ENCODE measurements at places on chromosomes 13 and 19.
A peak's percentile ranks its signal among the peaks of the same experiment; 100 is the strongest.

DNA sequence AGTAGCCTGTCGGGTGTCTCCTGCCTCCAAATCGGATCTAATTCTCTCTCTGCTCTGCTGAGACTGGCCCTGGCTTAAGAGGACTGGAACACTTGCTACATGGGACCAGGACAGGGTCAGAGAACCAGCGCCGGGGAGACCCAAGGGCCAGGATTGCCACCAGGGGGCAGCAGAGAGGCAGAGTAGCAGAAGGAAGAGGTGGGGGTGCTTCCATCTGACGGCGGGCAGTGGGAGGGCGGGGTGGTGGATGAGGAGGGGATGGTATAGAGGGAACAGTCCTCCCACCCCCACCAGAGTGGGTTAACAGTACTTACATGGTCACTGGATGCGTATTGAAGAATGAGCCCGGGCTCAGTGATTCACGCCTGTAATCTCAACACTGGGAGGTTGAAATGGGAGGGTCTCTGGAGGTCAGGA is 11.9 kb downstream of the SELENOW start:
- no peak overlapping the region for H3K4me3 ChIP-seq
- peaks cover 7% of the 10 kb centered on the region for H3K27me3 ChIP-seq
- peak; percentile 61 for DNase-seq
- peaks cover 9% of the 10 kb centered on the region for H3K4me1 ChIP-seq
- no peaks in the 10 kb centered on the region for H3K36me3 ChIP-seq

DNA sequence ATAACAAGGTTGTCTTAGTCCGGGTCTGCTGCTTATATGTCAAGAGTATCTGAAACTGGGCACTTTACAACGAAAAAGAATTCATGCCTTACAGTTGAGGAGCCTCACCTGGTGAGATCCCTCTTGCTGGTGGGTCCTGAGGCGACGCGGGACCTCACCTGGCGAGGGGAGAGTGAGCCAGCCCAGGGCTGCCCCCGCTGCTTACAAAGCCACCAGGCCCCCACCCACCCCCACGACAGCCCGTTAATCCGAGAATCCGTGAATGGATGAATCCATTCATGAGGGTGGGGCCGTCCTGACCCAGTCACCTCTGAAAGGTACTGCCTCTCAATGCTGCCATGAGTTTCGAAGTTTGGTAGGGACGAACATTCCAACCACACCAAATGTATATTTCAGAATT is 54.0 kb upstream of the F7 start:
- H3K36me3 ChIP-seq = peaks cover 11% of the 10 kb centered on the region
- no peak for DNase-seq
- peaks cover 4% of the 10 kb centered on the region for H3K4me1 ChIP-seq

DNA sequence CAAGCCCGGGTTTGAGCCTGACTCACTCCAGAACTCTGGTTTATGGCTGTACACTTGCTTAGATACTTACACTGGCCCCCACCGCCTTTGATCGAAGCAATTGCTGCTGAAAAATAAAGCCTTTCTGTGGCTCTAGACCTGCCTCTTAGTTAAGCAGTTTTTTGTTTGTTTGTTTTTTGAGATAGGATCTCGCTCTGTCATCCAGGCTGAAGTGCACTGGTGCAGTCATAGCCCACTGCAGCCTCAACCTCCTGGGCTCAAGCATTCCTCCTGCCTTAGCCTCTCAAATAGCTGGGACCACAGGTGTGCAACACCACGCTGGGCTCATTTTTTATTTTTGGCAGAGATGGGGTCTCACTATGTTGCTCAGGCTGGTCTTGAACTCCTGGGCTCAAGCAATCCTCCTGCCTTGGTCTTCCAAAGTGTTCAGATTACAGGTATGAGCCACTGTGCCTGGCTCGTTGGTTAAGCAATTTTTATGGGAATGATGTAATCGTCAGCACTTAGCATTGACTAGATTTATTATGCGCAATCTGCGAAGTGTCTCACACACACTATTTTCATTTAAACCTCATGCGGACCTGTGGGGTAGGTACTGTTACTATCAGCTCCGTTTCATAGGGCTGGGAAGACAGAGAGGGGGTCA is 22.2 kb downstream of the PPP2R1A start:
- peaks cover 10% of the 10 kb centered on the region for H3K4me1 ChIP-seq
- H3K36me3 ChIP-seq = peaks cover 13% of the 10 kb centered on the region
- H3K4me3 ChIP-seq = no peak overlapping the region
- H3K27ac ChIP-seq = no peak overlapping the region
- H3K27me3 ChIP-seq = no peaks in the 10 kb centered on the region

- H3K36me3 ChIP-seq = peaks cover 13% of the 10 kb centered on the region
- peaks cover 27% of the 10 kb centered on the region for H3K4me1 ChIP-seq
- peak overlapping the region; percentile 59 for H3K4me3 ChIP-seq
- H3K27ac ChIP-seq = no peak overlapping the region
- H3K27me3 ChIP-seq = no peaks in the 10 kb centered on the region
- DNase-seq = no peak
Observed at GRCh38 chr19:3980353-3981251, 4.7 kb downstream of the EEF2 start.

DNA sequence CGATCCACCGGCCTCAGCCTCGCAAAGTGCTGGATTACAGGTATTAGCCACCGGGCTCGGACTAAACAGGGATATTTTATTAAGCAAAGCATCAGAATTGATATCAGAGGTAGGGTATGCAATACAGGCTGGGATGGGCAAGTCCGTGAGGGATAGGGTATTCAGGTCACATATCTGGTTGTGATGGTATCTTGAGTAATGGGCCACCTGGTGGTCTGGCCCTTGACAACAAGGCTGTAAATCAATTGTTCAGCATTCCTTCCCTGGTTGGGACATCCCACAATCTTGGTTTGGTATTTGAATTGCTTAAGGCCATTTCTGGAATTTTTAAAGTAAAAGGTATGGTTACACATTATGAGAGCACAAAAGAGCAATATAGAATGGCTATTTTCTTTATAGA is 1588.0 kb downstream of the SLITRK1 start:
- H3K4me1 ChIP-seq = no peaks in the 10 kb centered on the region
- no peak for DNase-seq

- H3K4me1 ChIP-seq = peaks cover 15% of the 10 kb centered on the region
- DNase-seq = no peak
Observed at GRCh38 chr19:41447732-41448332, 4.9 kb downstream of the ERICH4 start.

DNA sequence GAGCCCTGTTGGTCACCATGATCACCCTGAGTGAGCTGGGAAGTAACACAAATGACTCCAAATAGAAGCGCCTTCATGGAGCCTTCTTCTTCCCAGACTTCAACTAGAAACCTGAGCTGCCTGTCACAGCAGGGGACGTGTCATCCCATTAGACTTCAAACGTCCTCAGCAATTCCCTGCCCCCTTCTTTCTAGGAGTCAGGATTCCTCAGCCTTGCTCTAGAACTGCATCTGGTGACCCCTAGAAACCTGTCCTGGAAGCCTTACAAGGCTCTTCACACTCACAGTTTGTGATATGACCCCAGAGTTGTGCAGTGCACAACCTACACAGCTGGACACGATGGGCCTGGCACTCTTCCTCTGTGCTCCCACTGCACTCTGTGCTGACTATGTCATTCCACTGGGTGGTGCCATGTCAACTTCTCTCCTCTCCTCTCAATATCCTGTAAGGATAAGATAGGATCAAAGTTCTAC is 23.6 kb upstream of the TTYH1 start:
- no peak for DNase-seq
- no peak overlapping the region for H3K27ac ChIP-seq
- peaks cover 53% of the 10 kb centered on the region for H3K4me1 ChIP-seq
- no peak overlapping the region for H3K4me3 ChIP-seq

GRCh38 chr19:13151605-13152355 is 1.6 kb downstream of the IER2 start:
- H3K27ac ChIP-seq = peak overlapping the region; percentile 100
- DNase-seq = peak; percentile 95
- H3K4me3 ChIP-seq = peak overlapping the region; percentile 93
- peaks cover 48% of the 10 kb centered on the region for H3K4me1 ChIP-seq
- H3K36me3 ChIP-seq = peaks cover 17% of the 10 kb centered on the region

- no peaks in the 10 kb centered on the region for H3K27me3 ChIP-seq
- H3K4me3 ChIP-seq = no peak overlapping the region
- H3K27ac ChIP-seq = no peak overlapping the region
- no peak for DNase-seq
Observed at GRCh38 chr13:23858546-23858945, 30.7 kb downstream of the MIPEP start.

DNA sequence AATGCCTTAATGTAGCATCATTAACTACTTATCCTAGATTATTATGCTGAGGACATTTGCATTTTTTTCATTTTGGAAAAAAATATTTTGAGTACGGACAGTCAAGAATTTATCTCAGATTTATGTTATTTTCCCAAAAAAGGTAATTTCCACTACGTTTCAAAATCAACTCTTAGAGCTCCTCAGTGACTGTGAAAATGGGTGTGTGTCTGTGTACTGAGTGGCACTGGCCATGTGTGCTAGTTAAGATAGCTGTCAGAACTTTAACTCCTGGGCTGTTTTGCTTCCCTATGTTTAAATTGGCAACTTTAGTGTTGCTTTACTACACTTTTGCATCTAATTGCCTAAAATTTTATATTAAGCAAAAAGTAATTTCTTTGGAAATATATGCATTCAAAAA is 927.4 kb downstream of the EFNB2 start:
- no peaks in the 10 kb centered on the region for H3K27me3 ChIP-seq
- H3K4me3 ChIP-seq = no peak overlapping the region
- H3K36me3 ChIP-seq = no peaks in the 10 kb centered on the region
- no peaks in the 10 kb centered on the region for H3K4me1 ChIP-seq
- no peak overlapping the region for H3K27ac ChIP-seq
- DNase-seq = no peak

DNA sequence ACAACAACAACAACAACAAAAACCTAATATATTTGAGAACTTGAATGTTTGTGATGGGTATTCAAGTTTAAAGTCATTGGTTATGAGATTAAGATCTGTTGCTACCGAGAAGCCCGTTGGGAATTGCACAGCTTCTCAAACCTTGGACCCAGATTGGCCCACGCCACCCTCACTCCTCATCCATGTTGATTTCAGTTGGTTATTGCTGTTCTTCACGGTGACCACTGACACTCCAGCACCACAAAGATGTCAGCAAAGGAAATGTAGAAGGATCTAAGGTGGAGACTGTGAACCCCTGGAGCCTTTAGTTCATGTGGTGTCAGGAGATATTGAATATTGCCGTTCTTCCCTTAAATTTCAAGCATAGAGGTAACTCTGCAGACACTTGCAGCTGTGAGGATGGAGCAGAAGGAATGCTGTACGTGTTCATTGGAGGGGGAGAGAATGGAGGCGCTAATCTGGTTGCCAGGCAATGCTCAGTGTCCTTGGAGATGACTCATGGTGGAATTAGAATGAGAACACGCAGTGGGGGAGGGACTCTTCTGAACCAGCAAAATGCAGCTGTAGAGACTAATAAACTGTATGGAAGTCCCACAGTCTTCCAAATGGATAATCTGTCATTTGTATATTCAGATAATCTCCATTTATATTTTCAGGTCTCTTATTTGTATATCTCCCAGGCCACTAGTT is 20.8 kb upstream of the ZNF835 start:
- no peak overlapping the region for H3K4me3 ChIP-seq
- no peak overlapping the region for H3K27ac ChIP-seq
- peaks cover 11% of the 10 kb centered on the region for H3K36me3 ChIP-seq
- DNase-seq = no peak

DNA sequence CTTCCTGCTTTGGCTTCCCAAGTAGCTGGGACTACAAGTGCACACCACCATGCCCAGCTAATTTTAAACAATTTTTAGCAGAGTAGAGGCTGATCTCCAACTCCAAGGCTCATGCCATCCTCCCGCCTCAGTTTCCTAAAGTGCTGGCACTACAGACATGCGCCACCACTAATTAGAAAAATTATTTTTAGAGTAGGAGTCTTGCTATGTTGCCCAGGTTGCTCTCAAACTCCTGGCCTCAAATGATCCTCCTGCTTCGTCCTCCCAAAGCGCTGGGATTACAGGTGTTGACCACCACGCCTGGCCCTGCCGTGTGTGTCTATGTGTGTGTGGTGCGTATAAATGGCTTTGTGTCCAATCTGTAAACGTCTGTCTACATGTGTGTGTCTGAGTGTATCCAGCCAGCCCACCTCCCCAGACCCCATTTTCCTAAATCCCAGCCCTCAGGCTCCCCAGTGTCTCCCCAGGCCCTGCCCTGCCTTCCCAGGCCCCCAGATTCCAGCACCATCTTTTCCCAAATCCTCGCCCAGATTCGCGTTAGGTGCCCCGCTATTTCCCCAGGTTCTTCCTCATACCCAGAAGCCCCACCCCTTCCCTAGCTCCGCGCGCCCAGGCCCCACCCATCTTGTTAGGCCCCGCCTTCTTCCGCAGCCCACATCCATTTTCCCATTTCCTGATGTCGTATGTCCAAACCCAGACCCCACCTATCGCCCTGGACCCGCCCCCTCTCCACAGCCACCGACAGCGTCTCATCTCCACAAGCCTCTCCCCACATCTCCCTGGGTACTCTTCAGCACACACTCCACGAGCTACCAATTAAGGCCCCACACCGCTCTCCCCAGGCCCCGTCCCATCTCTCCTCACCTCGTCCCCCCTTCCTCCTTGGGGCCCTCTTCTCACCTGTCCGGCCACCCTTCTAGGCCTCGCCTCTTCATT is 24.9 kb downstream of the SLC8A2 start:
- H3K27me3 ChIP-seq = peaks cover 83% of the 10 kb centered on the region
- H3K36me3 ChIP-seq = peaks cover 33% of the 10 kb centered on the region
- peak overlapping the region; percentile 8 for H3K4me3 ChIP-seq
- H3K4me1 ChIP-seq = peaks cover 37% of the 10 kb centered on the region
- H3K27ac ChIP-seq = peak overlapping the region; percentile 30

DNA sequence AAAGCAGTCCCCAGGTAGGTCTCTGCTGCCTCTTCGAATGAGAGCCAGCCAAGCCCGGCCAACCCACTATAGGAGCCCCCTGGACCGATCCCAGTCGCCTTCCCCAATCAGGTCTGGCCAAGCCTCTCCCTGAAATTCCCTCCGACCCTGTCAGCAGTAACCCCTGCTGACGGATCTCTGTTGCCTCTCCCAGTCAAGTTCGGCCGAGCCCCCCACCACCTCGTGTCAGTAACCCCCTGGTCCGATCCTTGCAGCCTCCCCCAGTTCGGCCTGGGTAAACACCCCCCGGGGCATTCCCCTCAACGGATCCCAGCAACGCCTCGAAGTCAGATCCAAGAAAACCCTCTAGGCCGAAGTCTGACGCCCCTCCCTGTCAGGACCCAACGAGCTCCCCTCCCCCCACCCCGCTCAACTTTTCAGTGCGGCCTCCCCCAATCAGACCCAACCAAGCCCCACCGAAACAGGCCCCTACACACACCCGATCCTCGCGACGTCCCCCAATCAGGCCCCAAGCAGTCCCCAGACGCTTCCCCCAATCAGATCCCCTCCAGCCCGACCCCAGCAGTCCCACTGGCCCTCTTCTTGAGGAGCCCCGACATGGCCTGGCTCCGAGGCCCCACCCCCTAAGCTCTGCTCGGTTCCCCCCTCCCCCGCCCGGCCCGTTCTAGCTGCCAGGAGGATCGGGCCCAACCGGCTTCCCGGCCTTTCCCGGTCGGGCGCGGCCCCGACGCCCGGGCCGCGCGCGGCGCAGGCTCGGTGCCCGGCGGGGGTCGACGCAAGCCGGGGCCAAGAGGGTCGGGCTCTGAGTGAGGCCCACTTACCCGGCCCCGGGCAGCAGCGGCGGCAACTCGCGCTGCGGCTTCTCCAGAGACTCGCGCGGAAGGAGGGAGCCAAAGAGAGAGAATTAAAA is 1.8 kb downstream of the TNPO2 start:
- peak; percentile 42 for DNase-seq
- no peaks in the 10 kb centered on the region for H3K36me3 ChIP-seq
- peak overlapping the region; percentile 96 for H3K27ac ChIP-seq
- peak overlapping the region; percentile 96 for H3K4me3 ChIP-seq
- no peaks in the 10 kb centered on the region for H3K27me3 ChIP-seq

Measured in naive B cell (primary cell).